ENCODE measurements at places on chromosomes 2 and 18.

GRCh38 chr2:240930096-240930630, 24.0 kb downstream of the CROCC2 start:
- DNase-seq, result no peak

DNA sequence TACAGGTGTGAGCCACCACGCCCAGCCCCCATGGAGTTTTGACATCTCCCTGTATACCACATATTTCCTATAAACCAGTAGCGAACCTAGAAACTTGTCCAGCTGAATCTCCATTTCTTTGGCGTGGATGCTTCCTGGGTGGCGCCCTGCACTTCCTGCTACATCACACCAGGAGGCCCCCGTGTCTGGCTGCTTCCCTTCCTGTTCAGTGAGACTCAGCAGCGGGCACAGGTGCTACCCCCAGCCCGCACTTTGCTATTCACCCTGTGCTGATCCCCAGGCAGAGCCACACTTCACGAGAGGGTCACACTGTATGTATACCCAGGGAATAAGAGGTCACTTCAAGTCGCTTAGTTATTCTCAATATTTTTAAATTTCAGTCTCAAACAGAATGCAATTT, 35.0 kb downstream of the CYP27C1 start:
- no peak for DNase-seq

DNA sequence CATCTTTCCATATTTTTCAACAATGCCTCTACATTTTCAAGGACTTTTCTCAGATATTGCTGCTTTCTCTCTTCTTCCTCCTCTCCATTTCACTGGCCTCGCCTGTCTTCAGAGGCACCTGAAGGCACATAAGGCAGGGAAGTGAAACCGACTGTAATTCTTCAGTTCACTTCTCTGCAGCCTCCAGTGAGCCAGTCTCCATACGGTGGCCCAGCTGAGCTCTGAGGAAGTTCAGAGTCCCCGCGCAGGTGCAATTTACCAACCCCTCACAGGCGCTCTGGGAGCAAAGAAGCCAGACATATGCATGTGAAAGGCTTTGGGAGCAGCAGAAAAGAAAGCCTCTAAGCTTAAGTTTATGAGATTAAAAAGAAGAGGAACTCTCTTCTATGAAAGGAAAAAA, 12.4 kb downstream of the KLHL14 start:
- no peak for DNase-seq

GRCh38 chr18:72826736-72827135, 41.1 kb downstream of the NETO1 start:
- DNase-seq, result no peak

- no peak for DNase-seq
Measured at GRCh38 chr2:195848119-195848899, 191.3 kb downstream of the SLC39A10 start.

DNA sequence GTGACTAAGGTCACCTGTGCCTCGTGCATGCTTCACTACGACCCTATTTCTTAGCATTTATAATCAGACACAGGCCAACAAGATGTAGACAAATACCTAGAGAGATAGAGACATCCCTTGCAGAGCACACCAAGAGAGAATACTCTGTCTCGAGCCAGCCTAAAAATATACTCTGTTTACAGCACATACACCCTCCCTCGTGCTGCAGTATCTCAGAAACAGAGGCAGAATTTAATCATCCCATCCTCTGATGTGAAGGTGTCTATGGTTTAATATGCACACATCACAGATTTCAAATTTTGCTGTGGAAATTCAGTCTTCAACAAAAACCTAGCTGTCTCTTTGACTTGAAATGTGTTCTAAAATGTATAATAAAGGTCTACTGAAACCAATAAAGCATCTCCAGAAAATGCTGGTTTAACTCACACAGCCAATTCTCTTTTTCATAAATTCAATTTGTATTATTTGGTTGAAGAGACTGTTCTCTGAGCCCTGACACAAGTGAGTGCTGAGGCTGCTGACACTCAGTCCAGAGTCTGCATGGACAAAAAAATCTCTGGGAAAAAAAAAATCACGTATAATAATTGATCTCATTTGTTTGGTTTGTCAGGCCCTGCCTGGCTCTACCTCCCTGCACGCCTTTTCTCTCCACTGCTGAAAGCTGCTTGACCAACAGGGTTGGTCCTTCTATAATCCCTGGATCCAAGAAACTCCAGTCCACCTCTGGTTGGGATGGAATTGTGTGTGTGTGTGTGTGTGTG, 142.0 kb upstream of the FSHR start:
- no peak for DNase-seq

All from NCI-H1417 treated with DMSO at 0.1 percent for 48 hours (cell line).